Activated CD8-positive, alpha-beta memory T cell treated with anti-CD3 and anti-CD28 coated beads for 48 hours (primary cell): ENCODE measurements at places on chromosomes 16 and 17.
A peak's percentile ranks its signal among the peaks of the same experiment; 100 is the strongest.

DNA sequence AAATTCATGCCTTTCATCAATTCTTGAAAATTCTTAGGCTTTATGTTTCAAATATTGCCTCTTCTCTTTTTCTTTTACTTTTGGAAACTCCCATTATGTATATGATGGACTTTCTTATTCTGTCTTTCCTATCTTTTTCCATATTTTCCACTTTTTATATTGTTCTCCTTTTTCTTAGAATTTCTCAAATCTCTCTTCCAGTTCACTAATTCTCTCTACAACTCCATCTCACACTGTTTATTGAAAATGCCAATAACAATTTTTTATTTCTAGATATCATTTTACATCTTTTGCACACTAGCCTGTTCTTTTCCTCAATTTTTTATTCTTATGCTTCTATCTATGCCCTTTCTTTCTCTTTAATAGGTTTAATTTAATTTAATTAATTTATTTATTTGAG, 43.8 kb upstream of the EFCAB3 start:
- no peak for DNase-seq

DNA sequence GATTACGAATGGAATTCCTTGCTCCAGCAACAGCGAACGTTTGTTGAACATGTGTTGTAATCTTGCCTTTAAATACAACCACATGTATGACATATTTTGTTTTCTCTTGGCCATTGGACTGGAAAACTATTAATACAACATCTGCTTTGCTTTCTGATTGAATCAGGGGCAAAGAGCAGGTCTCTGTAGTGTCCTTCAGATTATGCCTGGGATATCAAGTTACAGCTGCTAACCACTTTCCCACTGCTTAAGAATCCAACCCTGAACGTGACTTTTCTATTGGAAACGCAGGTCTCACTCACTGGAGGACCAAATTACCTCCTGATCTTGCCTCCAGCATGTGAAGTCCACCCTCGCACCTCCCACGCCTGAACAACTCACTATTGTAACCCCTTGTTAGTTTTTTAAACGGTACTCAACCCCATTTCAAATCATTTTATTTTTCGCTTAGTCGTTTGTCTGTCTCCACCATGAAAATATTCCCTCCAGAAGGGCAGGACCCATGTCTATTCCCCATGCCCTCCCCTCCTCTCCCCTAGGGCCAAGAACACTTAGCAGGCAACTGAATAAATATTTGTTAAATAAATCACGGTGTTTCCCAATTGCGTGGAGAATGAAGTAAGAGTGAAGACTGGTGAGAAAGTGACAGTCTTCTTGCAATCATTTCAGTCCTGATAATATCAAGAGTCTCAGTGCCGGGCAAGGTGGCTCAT, 57.4 kb upstream of the MRTFB start:
- DNase-seq, result no peak

- DNase-seq, result no peak
Observed at GRCh38 chr16:88430524-88431446, 22.3 kb upstream of the ZFPM1 start.

DNA sequence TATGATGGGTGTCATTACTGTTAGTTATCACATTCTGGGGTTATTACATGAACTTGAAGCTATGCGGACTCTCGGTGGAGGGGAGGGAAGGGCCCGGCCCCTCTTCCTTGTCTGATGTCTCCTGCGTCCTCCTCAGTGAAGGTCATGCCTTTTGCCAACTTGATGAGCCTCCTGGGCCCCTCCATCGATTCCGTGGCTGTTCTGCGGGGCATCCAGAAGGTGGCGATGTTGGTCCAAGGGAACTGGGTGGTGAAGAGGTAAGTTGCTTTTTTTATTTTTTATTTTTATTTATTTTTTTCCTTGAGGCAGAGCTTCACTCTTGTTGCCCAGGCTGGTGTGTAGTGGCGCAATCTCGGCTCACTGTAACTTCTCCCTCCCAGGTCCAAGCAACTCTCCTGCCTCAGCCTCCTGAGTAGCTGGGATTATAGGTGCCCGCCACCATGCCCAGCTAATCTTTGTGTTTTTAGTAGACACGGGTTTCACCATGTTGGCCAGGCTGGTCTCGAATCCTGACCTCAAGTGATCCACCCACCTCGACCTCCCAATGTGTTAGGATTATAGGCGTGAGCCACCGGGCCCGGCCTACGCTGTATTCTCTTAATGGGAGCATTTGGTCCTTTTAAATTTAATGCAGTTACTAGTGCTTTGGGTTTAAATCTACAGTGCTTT, 21.6 kb downstream of the POLR3E start:
- peak; percentile 38 for DNase-seq

DNA sequence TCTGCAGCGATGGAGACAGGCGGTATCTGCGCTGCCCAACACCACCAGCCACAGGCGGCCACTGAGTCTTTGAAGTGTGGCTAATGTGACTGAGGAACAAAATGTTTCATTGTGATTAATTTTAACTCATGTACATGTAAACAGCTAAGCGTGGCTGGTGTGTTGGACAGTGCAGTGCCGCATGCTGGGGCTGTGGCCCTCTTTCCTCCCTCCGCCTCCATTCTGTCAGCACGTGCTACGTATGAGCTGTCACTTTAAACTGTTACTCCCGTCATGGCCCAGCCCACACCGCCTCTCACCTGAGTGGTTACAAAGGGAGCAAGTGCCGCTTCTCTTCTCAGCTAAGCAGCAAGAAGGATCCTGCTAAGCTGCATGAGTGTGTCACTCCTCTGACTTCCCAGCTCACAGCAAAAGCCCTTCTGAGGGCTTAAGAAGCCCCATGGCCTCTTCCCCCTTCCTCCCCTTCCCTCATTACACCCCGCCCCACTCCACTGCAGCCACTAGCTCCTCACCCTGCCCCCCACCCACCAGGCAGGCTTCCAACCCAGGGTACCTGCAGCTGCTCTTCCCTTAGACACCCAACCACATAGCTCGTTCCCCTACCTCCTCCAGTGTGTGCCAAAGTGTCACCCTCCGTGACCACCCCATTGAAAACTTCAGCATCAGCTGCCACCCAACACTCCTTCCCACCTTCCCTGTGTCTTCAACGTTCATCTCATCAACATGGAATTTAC, 15.0 kb downstream of the HASPIN start:
- DNase-seq, result peak; percentile 50

DNA sequence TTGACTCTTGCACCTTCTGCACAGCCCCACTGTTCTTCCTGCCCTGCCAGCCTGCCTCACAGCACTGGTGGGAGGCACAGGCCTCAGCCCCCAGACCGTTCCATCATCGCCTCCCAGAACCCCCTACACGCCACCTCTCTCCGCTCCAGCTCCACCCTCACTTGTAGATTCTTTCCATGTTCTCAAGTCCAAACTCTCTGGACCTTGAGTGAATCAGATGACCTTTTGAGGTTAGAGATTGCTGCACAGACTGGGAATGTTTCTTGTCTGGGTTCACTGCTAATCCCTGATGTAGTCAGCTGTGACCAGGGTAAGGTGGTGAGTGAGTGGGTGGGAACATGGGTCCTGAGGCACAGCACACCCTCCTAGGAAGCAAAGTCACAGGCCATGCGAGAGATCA, 272.4 kb downstream of the IRF8 start:
- no peak for DNase-seq

DNA sequence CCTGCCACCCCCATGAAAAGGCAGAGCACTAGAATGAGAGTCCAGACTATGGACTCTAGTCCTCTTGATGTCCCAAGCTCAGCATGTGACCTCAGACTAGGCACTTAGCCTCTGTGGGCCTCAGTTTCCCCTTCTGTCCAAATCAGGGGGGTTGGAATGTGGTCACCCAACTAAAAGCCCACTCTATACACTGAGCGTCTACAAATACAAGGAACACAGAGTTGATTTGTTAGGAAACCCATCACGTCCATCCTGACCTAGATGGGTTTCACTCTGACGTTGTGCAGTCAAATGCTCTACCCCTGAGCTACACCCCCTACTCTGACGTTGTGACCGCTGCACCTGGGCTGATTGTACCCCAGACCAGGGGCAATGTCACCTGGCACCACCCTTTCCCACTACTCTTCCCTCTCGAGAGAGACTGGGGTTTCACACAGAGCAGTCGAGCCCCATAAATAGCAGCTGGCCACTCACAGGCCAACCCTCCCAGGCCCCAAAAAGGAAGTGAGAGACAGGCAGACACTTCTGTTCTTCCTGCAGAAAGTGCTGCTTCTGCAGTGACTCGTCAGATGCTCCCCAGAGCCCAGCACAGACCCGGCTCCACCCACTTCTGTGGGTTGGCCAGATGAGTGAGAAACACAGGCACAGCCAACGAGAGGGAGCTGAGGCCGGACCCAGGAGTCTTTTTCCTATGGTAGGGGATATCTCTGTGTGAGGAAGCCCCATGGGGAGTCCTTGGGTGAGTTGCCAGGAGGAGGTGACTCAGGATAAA, 16.1 kb upstream of the TNFRSF13B start:
- DNase-seq, result peak; percentile 43

GRCh38 chr16:77858060-77858459, 69.7 kb downstream of the VAT1L start:
- DNase-seq, result no peak
